ENCODE measurements at places on chromosomes 11 and 22.

DNA sequence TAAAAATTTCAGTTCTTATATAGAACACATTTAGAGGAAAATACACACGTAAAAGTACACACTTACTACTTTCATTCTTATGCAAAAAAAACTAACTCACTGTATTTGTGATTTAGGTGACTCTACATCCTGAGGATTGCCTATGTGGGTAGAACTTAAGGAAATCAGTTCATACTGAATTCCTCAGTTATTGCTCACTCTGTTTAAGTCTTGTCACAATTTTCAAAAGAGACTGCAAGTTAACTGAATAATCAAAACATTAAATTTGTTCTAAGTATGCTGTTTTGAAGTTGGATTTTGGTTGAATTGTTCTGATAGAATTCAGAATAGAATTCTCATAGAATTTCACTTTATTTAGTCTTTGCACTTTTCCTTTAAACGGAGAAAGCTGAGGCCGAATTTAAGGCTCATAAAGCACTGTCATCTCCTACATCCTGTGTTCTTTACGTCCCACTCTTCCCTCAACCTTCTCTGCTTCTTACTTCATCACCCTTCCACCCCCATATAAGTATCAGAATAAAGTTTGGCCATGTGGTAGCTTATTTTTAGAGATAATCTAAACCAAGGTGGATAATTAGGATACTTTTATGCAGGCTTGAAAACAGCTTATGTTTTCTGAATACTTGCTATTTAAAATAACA, 59.8 kb downstream of the APOL5 start:
- DNase-seq, result no peak

DNA sequence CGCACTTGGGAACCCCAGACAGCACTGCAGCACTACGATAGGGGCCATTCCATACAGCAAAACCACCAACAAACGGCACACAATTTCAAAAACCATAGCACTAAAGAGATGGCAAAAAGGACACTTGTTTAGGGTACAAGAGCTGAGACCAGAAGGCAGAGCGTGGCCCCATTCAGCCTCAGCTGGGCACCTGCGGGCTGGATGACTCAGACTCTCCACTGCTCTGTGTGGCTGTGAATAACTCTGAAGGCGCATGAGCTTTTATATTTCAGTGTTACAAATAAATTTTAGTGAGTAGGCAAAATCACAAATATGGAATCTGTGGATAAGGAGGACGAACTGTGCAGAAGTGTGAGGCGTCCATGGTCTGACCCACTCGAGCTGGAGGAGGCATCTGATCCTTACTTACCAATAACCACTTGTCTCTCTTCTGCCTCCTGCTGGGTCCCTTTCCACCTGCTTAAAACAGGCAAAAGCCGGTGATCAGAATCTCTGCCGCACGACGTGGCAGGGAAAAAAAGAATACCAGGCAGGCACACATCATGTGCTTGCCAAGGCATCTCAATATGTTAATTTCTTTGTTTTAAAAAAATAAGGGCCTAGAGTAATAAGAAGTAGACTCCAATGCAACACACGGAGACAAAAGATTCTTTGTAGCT, 325.7 kb downstream of the SHANK2 start:
- DNase-seq, result no peak

GRCh38 chr22:33063611-33064010, 5.4 kb upstream of the SYN3 start:
- DNase-seq, result no peak

DNA sequence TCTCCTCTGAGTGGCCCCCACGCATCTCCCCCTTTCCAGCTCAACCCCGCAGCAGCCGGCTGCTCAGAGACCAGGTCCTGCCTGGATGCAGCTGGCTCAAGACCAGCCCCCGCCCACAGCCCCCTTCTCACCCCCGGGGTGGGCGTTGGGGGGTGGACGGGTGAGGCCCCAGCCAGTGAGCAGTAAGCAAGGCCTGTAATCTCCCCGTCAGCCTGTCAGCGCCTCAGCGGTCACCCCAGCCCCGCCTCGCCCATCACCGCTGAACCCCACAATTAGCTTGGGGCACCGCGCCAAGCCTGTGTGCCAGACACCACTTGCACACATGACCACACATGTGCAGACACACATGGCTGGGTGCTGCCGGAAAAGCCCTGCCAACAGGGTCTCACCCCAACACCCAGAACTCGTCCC, 5.9 kb downstream of the PLXNB2 start:
- no peak for DNase-seq

- DNase-seq, result no peak
Observed at GRCh38 chr22:27358096-27358870, 443.3 kb downstream of the MN1 start.

DNA sequence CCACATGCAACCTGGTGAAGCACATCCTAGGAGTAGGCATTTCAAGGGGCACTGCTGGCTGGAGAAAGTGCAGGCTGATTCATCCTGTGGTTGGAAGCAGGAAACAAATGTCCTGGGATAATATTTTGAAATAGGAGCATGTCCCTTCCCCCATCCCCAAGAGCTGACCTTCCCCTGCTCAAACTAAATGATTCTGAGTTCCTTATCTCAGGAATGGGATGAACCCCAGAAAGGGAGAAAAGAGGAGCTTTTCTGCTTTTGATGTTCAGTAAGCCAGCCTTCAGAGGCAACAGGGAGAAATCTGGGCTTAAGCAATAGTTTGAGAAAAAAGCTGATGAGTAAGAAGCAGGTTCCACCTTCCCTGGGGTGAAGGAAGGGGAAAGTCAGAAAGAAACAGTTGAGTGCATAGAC, 19.5 kb upstream of the SPON1 start:
- DNase-seq, result no peak

DNA sequence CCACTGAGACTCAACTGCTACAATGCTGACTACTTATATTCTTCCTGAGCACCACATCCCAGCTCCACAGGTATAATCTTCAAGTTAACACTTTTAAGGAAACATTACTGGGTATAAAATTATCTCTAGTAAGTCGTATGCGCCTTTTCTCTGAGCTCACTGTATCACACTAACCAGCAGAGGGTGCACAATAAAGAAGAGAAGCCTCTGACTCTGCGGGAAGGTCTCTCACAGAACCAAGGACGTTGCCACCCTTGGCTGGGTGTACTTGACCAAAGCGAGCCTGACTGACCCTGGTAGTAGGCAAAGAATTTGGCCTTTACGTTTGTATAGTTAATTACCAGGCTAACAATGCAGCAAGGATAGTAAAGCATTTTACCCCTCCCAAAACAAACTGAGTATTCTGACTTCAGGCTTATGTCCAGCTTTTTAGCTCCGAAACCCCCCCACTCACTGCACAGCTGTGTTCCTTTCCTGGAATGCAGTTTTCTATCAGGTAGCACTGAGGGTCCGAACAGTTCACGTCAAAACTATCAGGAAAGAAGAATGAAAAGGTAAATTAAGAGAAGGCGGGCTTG, at the start of gene BTBD18:
TSS of gene BTBD18 (minus strand) at position 144 of the 578 bp plus-strand sequence. CDS start 631 bp downstream, outside the sequence.
- DNase-seq, result no peak

- no peak for DNase-seq
Observed at GRCh38 chr11:75077316-75077715, 19.4 kb downstream of the OR2AT4 start.

- DNase-seq, result no peak
Observed at GRCh38 chr11:119891055-119891768, 162.2 kb upstream of the NECTIN1 start.

DNA sequence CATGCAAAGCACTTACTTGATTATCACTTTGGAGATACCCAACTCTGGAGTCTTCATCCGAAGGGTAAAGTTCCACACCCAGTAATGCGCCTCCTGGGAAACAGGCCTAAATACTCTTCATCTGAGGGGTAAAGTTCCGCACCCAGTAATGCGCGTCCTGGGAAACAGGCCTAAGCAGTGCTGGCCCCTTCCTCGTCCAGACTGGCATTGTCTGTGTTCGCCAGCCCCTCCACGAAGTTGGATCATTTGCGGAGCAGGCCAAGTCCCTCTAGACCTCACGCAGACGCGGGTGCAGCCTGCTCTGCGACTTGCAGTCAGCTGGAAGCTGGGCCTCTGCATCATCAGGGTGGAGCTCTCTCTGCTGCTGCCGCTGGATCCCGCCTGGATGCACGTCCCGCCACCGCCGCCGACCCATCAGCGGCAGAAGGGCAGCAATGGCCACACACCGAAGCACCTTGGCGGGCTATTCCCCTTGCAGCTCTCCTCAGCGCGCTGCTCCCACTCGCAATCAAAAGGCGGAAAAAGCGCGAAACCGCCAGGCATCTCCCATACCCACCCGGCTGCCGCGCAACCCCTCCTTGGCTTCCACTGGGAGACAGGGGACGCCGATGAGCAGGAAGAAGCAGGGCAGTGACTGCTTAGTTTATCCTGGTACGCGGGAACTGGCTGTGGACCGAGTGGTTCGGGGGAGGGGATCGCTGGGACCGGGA, 34.1 kb upstream of the GLYATL1 start:
- DNase-seq, result no peak

GRCh38 chr22:24137595-24137994, 43.7 kb upstream of the SUSD2 start:
- no peak for DNase-seq

- DNase-seq, result no peak
Observed at GRCh38 chr11:64453466-64453865, 94.5 kb downstream of the RPS6KA4 start.

DNA sequence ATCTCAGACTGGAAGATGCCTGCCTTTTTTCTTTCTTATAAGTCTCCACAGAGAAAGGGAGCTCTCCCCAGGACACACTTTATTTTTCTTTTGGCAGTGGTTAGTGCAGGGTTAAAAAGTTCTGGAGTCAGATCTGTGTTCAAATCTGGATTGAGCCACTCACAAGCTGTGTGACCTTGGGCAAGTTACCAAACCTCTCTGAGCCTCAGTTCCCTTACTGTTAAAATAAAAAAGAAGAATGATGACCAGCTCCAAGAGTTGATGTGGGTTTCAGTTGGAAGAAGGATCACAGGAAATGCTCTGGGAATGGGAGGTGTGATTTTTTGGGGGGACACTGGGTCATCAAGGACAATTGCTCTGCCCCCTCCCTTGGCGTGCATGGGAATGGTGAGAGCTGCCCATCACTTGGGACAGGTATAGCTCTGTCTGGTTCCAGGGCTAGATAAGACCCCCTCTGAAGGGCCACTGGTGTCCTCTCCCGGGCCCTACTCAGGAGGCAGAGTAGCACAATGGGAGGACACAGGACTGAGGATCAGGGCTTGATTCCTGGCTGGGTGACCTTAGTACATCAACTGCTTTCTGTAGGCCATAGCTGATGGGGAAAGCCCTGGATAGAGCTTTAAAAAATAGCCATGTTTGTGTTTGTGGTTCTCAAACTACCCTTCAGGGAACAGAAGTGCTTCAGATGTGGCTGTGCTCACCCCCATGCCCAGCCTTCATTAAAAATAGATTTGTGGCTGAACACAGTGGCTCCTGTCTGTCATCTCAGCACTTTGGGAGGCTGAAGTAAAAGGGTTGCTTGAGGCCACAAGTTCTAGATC, 228.3 kb downstream of the MIAT start:
- DNase-seq, result no peak
